Activated CD4-positive, CD25-positive, alpha-beta regulatory T cell treated with anti-CD3 and anti-CD28 coated beads, Interleukin-2, amount 50 U/mL, for 16 hours (primary cell): ENCODE measurements at places on chromosomes 4 and X.

GRCh38 chrX:76183289-76184049 lies 10.6 kb downstream of the PBDC1 start:
- DNase-seq: no peak

DNA sequence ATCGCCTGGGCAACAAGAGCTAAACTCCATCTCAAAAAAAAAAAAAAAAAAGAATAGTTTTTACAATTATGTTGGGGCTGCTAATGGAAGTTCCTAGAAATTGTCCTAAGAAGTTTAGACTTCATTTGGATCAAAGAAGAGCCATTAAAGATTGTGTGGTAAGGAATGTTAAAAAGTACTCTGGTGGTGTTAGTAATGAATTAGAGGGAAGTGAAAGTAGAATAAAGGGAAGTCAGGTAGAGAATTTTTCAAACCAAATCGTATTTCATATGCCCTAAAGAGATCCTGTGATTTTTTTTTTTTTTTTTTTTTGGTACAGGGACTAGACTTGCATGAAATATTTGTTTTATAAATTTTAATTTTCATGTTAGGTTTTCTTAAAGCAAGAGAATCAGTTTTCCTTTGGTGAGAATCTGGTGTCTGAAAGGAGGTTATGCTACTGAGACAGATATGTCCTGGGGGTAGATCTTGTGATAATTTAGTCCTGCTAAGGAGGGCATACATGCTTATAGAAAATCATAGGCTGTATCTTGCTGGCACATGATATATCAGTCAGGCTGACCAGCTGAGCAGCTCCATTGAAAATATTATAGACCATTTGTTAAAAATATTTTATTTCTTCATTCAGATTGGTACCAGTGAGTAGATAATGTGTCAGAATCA lies 10.7 kb downstream of the SEC24B start:
- no peak for DNase-seq

DNA sequence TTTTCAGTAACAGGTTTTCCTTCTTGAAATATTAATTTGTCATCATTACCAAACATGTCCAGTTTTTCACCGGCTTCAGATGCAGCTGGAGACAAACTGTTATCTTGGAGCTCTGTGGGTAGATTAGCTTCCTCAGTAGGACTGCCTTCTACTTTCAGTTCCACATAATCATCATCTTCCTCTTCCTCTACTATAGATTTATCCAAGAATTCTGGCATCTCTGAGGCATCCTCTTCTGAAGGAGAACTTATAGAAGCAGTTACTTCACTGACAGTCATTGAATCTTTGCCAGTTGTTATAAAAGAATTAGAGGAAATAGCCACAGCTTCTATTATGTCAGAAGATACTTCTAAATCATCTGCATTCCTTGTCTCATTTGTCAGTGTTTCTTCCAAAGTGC lies 162.9 kb downstream of the LRBA start:
- DNase-seq: no peak

GRCh38 chr4:189001971-189002450 lies 862.8 kb downstream of the TRIML1 start:
- DNase-seq: no peak

DNA sequence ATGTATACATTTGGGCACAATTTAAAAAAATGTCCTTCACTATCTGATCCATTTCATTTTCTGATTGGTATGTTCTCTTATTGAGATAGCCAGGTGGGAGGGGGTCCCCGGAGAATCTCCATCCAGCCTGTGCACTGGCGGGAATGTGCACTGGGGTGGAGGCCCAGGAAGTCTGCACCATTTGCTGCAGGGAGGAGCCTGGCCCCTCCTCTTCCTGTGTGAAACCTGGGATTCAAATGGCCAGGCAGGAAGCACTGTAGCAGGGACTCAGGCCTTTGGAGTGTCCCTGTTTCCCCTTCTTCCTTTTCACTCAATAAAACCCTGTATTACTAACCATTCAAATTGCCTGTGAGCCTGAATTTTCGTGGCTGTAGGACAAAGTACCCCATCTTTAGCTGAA lies 44.3 kb downstream of the GPRIN3 start:
- DNase-seq: no peak

DNA sequence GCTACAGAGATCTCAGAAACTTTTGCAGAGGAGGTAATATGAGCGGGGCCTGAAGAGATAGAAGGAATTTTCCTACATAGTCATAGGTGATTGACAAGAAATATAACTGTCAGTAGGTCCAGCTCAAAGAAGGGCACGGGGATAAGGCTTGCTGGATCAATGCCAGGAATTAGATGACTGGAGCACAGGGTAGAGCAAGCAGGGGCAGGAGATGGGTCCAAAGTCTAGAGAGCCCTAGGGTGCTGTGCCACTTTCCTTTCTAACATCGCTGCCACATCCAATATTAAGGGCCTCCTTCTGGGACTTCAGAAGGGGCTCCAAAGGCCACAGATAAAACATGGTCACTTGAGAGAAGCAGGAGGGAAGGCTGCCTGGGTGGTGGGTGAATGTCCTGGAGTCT lies 402.2 kb downstream of the MID1IP1 start:
- no peak for DNase-seq

DNA sequence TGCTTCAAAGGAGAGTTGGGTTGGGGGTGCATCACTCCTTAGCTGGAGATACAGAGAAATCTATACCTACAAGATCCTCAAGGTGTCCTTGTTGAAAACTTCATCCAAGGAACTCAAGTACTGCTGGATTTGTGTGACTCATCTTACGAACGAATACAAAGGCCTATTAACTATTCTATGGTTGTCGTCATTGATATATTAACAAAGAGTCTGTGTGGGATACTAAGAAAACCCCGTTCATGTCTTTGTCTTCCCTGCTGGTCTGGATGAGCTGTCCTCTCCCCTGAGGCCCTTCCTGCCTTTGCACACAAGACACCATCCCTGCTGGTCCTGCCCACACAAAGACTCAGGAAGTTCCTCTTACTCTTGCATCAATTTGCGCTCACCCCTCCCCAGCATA lies 54.9 kb upstream of the IRF2 start:
- no peak for DNase-seq

- no peak for DNase-seq
Observed at GRCh38 chr4:4673070-4673469, 131.2 kb upstream of the STX18 start.

DNA sequence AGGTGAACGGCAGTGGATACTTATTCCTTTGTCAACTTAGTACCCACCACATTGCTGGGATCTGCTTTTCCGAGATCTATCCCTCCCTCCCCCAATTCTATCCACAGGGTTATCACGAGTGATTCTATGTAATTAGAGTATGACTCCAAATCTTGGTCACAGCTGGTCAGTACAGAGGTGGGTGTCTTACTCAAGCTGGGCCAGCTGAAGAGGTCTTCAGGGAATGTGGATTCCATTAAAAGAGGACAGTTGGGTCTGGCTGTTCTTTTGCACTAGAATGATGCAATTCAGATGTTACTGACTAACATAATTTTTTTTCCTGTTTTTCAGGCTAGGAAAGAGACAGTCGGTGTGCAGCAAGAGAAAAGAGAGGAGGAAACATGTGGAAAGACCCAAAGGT lies 92.3 kb downstream of the HS3ST1 start:
- DNase-seq: no peak

DNA sequence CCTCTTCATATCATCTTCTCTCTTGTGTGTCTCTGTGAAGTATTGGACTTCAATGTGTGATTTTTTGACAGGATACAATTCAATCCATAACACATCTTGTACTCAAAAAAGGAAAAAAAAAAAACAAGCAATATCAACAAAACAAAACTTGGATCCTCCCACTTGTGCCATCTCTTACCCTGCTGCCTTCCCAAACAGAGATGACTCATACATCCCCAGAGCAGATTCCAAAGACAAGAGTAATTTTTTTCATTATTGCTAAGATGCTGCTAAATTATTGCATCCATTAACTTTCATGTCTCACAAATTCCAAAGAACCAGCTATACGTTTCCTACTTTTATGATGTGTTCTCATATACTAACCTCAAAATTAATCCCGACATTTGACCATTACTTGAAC lies 479.2 kb downstream of the GBA3 start:
- DNase-seq: no peak

- DNase-seq: no peak
Observed at GRCh38 chr4:123234955-123235354, 161.6 kb upstream of the SPRY1 start.

- DNase-seq: no peak
Observed at GRCh38 chrX:11100281-11101035, 10.7 kb upstream of the HCCS start.

DNA sequence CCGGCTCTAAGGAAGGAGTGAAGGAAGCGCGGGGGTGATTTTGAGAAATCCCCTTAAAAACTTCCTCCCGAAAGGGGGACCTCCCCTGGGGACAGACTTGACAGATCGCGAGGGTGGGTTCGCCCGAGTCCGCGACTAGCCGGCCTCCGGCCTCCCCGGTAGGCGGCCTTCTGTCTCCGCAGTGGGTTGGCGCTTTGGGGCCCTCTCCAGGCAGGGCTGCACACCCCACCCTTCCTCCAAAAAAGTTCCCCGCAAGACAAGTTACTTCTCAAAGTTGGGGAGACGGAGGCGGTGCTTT lies 24.8 kb downstream of the HOPX start:
- DNase-seq: no peak

DNA sequence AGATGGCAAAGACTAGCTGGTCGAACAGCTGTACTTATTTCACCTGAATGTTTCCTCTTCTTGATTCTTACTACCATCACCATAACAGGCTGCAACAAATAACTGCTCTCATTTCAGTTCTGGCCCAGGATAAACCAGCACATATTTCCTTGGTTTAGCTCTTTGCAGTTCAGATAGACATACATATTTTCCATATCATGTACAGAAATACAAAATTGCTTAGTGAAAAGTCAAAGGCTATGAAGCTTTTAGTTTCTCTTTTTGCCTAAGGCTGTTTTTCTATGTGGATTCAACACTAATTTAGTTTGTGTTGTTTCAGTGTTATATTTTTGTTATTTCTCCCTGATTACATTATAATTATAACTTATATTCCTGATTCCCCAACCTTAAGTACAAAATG lies 103.6 kb upstream of the BMP3 start:
- no peak for DNase-seq

DNA sequence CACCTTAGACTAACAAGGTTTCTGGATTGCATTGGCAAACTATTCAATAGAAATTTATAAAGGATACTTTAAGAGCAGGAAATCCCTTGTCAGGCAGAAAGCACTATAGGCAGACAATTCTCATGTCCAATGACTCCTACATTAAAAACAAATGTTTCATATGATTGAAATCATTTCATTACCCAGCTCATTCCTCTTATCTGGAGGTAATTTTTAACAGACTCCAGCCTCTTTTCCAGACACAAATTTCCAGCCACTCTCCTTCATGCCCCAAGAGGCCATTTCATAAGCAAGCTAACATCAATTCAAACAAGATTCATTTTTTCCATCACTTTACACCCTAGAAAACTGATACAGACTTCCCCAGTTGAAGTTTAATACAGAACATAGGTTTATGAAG lies 495.1 kb upstream of the FRG1 start:
- DNase-seq: no peak

- no peak for DNase-seq
Observed at GRCh38 chrX:116321711-116322110, 114.7 kb upstream of the SLC6A14 start.

GRCh38 chr4:304969-305680 lies at the start of gene ZNF732:
ZNF732 (minus strand) TSS chr4:305474; CDS start chr4:305310, 164 bp downstream.
- no peak for DNase-seq

- DNase-seq: no peak
Observed at GRCh38 chrX:135893294-135893817, at the start of the genes CT45A10 and SAGE1. CT45A10 (minus strand) TSS chrX:135893444; CDS start chrX:135885344, 8,100 bp downstream. SAGE1 (plus strand) TSS chrX:135893716; CDS start chrX:135896243, 2,527 bp downstream.

DNA sequence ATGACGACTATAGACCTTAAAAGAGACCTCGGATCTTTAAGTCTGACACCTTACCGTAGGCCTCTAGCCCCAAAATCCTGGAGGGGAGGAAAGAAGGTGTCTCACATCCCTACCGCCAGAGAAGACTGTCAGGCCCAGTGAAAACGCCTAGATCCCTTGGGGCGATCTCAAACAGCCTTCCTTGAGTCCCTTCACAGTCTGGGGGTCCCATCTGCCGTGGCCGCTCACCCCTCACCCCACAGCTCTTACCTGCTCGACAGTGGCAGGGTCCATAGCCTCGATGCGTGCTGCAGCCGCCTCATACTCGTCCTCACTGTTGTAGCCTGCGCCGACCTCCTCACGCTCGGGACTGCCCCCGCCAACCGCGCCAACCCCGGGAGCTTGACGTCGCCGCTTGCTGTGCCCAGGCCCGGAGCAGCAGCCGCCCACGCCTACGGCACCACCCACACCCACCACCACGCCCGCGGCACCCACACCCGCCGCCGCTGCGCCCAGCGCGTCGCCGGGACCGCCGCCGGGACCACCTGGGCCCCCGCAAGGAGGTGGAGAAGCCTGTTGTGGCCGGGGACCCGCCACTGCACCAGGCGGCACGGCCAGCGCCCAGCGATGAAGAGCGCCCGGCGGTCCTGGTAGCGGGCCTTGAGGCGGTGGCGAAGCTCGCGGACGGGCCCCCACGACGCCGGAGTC lies 536 bp downstream of the OTUD5 start:
- DNase-seq: no peak

DNA sequence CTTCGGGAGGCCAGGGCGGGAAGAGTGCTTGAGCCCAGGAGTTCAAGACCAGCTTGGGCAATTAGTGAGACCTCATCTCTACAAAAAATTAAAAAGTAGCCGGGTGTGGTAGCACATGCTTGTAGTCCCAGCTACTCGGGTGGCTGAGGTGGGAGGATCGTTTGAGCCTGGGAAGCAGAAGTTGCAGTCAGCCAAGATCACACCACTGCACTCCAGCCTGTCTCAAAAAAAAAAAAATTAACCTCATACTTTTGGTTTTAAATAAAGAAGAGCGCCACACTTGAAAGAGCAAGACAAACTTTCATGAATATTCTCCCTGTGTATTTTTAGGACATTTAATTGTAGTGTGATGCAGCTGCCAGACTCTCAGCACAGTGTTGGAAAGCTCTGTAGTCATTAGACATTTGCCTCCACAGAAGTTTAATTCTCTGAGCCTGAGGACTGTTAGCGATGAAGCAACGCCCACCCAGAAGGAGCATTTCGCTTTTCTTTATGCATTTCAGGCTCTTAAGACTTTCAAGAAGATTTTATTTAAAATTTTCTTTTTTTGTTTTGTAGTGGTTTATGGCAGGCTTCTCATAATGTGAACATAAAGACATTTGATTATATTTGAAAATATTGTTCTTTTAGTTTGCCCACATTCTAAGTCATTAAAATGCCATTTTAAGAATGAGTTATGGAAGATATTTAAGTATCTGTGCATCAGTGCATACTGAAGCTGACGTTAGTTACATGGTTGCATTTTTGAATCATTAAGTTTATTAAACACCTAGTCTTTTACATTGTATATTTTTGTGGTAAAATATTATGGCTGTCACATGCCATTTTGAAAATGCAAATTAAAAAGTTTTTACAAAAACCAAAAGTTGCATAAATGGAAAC lies 45.8 kb downstream of the DCLK2 start:
- DNase-seq: no peak

- DNase-seq: no peak
Observed at GRCh38 chrX:38806875-38807621, 5.8 kb downstream of the MID1IP1 start.

GRCh38 chr4:104294811-104295210 lies 199.9 kb downstream of the CXXC4 start:
- no peak for DNase-seq
